ENCODE measurements at places on chromosomes 6 and 20. TPM values are rescaled to one million over a fixed set of nuclear protein-coding genes. Genes with fewer than 3 reads are reported as not detected.

CNBD2 gene
- 2.4 TPM for polyA plus RNA-seq

PDYN gene
- not detected for polyA plus RNA-seq

ANKRD6 gene
- polyA plus RNA-seq = 11.5 TPM

TAGAP gene
- polyA plus RNA-seq = 0.11 TPM

PROCR gene
- 68.8 TPM for polyA plus RNA-seq

HRH3 gene
- polyA plus RNA-seq = not detected

GJA10 gene
- polyA plus RNA-seq = not detected

SLC17A1 gene
- not detected for polyA plus RNA-seq

DNA sequence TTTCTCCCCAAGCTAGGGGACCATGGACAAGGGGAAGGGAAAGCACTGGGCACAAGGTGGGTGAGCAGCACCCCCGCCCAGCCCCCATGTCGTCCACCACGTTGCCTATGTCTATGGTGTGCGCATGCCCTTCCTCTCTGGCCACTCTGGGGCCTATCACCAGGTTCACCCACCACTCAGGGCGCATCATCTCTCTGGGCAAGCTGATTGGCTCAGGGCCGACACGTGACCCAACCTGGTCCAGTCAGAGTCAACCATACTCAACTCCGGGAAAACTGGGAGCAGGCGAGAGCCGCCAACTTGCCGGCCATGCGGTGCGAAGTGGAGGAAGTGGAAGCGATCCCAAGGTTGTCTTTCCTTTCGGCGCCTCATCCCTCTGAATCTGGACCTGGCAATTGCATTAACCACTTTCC, 25.9 kb downstream of the ACSS1 start:
- DNase-seq = no peak

GRCh38 chr6:89433252-89434149, 549 bp downstream of the ANKRD6 start:
- DNase-seq = peak; percentile 46

DNA sequence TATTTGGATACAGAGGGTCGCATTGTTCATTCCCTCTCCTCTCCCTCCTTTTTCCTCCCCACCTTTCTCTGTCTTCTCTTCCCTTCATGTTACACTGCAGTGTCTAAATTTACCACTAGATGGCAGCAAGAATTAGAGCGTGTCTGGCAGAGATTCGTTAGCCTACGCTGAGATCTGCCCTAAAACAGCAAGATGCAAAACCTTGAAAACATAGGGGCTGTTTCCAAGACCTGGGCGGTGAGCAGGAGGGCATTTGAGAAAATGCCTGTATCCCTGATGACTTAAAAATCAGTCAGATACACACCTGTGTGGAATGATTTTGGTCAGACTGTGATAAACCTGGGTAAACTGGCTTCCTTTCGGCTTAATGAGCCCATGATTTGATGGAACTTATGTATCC, 101.5 kb upstream of the ISM1 start:
- peak; percentile 57 for DNase-seq

GRCh38 chr6:6870921-6871320, 236.8 kb upstream of the RREB1 start:
- DNase-seq = no peak

- DNase-seq = peak; percentile 30
These were observed 113.0 kb downstream of the PLEKHG1 start for GRCh38 chr6:150712505-150713252.

DNA sequence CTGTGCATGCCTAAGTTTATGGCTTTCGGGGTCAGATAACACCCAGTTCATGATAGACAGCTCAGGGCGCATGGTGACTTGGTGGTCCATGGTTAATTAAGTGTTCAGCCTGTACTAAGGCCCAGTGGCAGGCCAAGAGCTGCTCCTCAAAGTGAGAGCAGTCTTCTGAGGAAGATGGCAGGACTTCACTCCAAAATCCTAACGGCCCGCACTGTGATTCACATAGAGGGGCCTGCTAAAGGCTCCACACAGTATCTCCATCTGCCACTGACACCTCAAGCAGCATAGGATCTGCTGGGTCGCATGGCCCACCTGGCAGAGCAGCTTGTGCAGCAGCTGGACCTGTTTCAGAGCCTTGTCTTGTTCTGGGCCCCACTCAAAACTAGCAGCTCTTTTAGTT, 10.6 kb upstream of the CST7 start:
- no peak for DNase-seq

GRCh38 chr6:169587975-169588374, 113.9 kb downstream of the WDR27 start:
- DNase-seq = no peak

- no peak for DNase-seq
These were observed 233.2 kb downstream of the ARHGAP18 start for GRCh38 chr6:129476810-129477209.

- no peak for DNase-seq
These were observed 19.5 kb downstream of the SLC22A1 start for GRCh38 chr6:160141001-160141726.

- DNase-seq = no peak
These were observed 151.4 kb downstream of the BCAS1 start for GRCh38 chr20:53918949-53919361.

DNA sequence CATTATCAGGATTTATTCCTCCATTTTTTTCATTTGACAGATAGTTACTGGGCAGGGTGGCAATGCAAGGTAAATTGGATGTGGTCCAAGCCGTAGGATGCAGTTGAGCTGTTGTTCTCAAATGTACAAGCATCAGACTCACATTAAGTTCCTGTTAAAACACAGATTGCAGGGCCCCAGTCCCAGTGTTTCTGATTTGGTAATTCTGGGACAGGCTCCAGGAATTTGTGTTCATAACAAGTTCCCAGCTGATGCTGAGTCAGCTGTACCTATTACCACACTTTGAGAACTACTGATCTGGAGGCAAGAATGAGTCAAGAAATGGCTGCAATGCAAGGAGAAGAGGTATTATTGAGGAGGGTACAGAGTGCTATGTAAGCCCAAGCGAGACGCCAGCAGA, 11.7 kb downstream of the TMEM244 start:
- DNase-seq = peak; percentile 89

GRCh38 chr6:9225441-9225871, 790.1 kb upstream of the SLC35B3 start:
- peak; percentile 51 for DNase-seq

DNA sequence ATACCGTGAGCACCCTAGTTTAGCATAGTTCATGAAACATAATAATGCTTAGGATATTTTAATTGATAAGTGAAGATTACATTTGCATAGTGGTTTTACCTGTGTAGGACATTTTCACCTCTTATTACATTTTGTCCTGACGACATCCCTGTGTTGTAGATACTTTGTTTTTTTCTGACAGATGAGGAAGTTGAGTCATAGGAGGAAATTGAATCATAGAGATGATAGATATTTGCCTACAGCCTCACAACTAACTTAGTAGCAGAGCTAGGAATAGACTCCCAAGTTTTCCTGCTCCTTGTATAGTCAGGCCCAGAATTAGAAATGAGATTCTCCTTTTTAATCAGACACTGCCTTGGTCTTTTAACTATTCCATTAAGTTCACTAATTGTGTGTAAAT, 100.5 kb upstream of the SUPT3H start:
- peak; percentile 74 for DNase-seq

DNA sequence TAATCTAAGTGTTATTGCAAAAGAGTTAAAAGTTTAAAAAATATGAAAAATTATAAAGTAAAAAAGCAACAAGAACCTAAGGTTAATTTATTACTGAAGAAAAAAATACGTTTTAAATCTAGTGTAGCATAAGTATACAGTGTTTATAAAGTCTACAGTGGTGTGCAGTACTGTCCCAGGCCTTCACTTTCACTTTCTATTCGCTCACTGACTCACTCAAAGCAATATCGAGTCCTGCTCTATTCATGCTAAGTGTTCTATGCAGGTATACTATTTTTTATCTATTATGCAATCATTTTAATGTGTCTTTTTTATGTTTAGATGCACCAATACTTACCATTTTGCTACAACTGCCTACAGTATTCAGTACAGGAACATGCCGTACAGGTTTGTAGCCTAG, 113.0 kb downstream of the MANEA start:
- DNase-seq = no peak

DNA sequence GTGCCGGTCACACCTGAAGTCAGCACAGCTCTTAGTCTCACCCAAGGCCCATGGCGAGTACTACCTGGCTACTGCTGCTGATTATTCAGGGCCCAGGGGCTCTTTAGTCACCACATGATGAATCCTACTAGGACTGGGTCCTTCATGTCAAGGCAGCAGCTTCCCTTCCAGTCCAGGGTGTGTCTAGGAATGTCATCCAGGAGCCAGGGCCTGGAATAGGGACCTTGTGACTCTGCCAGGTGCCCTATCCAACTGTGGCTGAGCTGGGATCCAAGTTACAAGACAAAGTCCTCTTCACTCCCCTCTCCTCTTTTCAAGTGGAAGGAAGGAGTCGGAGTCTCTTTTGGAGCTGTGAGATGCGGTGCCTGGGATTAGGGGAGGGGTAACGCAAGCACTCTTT, 85.5 kb downstream of the CFAP61 start:
- no peak for DNase-seq

DNA sequence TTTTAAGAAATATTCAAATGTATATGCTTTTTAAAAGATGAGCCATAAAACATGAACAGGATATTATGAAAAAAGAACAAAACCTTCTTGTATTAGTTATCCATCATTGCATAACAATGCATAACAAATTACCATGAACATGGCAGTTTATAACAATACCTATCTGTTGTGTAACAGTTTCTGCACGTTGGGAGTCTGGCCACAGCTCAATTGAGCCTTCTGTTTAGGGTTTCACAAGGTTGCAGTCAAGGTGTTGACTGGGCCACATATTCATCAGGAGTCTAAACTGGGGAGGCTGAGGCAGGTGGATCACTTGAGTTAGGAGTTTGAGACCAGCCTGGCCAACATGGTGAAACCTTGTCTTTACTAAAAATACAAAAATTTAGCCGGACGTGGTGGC, 149.4 kb upstream of the SMLR1 start:
- peak; percentile 50 for DNase-seq

GRCh38 chr6:106637717-106638341, 8.5 kb downstream of the QRSL1 start:
- no peak for DNase-seq

- no peak for DNase-seq
These were observed 30.0 kb downstream of the SLX4IP start for GRCh38 chr20:10465135-10465534.

GRCh38 chr6:15245361-15246216, at the start of gene JARID2:
TSS of gene JARID2 (plus strand) at chr6:15246069. CDS start at chr6:15246540, 471 bp downstream.
- DNase-seq = peak; percentile 96

GRCh38 chr20:21518292-21518991, 4.6 kb upstream of the NKX2-2 start:
- DNase-seq = no peak

GRCh38 chr6:168741942-168742782, 301.2 kb downstream of the SMOC2 start:
- no peak for DNase-seq

DNA sequence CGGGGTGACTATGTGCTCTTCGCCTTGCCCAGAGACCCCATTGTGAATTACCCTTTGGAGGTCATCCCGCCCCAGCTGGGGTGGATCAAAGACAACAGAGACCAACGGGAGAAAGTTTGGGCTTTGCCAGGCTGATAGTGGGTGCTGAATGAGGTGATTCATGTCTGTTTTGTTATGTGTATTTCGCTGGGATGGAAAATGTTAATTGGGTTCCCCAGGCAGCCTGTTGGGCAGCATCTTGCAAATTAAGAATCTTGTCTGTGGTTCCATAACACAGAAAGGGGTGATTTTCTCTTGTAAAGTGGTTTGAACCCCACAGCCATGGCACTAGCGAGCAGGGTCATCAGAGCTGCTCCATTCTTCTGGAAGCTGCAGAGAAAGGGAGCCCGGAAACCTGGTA, 63.1 kb upstream of the UNC93A start:
- DNase-seq = no peak

DNA sequence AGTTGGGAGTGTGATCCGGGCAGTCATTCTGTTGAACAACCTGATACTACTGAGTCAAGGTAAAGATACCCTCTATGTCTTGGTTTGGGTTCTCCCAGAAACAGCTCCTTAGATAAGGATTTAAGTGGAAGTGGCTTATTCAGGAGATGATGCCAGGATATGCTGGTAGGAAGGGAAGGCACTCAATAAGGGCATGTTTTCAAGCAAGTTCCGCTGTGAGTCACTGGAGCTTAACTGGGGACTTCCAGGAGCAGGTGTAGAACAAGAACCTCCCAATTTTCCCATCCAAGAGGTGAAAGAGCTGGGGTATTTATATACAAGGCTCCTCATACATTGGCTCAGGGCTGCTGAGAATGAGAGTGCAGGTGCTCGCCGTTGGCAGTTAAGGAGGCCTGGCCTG, 218.6 kb downstream of the AKAP7 start:
- peak; percentile 2 for DNase-seq

DNA sequence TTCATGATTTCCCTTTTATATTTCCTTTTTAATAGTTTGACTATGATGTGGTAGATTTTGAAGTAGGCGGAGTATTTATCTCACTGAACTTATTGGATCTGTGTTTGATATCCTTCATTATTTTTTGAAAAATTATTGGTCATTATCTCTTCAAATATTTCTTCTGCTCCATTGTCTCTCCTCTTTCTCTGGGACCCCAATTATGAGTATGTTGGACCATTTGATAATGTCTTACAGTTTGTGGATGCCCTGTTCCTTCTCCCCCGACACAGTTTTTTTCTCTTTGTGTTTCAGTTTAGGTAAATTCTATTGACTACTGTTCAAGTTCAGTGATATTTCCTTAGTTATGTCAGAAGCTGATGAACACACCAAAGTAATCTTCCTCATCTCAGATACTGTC, 49.4 kb upstream of the COL10A1 start:
- DNase-seq = no peak

GRCh38 chr6:109852713-109853112, 125.4 kb upstream of the GPR6 start:
- DNase-seq = no peak

DNA sequence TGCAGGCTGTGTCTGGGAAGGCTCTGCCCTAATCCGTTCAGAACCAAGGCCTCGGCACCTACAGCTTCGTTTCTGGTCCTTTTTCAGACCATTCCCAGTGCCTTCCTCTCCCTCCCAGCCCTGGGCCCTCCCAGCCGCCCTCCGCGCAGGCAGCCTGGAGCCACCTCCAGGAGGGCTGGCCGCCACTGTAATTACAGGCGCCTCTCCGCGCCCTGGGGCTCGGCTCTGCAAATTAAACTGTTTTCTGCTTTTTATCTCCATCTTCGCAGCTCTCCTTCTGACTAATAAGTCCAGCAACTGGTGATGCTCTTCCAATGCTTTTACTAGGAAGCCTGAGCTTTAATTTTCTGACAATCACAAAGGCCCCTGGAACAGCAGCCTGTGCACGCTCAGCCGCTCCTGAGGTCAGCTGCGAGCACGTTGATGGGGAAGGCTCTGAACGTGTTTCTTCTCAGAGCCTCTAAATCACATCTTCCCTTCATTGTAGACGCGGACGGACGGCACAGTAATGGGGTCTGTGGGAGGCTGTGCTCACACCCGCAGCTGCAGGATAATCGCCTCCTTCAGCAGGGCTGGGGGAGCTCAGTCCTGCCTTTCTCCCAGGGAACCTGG, 194.6 kb downstream of the DLL1 start:
- no peak for DNase-seq

GRCh38 chr20:41078329-41078728, 49.7 kb downstream of the TOP1 start:
- DNase-seq = peak; percentile 27

DNA sequence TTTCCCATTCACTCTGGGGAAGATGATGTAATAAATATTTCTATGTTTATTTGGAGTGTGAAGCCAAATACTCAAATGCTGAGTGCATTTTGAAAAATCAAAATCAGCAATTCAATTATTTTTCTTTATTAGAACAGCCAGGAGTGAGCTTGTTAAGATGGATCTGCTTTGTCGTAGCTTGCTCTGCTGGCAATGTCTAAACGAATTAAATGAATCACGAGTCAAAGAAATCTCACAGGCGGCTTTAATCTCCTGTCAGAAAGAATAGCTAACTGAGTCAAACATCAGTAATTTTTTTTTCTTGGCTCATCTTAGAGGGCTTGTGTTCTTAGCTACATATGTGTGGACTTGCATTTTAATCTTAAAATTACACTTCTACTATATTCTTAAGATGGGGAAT, 100.2 kb upstream of the HMGN3 start:
- peak; percentile 50 for DNase-seq
